ENCODE measurements at places on chromosomes 11 and 22.

DNA sequence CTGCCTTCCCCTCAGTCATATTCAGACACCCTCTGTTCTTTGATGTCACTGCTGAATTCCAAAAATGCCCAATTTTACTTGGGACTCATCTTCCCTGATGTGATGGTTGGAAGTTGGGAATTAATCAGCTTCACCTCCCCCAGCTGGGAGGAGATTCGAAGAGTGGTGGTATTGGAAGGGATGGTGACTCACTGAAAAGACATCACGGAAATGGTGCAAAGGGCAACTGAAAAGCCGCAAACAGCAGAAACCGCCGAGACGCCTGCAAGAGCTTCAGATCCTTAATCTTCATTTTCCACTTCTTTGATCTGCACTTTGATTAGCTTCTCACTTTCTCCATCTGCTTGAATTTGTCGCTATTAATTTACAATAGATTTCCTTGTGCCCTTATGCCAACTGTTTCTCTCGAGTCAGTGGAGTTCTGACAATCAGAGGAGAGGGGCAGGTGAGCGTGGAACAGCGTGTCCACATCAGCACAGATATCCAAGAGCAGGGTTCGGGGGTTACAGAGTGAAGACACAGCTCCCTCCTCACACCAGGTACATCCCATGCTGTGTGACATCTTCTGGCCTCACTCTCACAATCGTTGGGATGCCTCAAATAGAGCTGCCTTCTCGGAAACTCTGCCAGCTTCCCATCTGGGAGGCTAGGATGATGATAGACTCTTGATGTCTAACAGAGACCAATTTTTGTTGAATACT is 325.4 kb downstream of the BRD1 start:
- no peak for DNase-seq

DNA sequence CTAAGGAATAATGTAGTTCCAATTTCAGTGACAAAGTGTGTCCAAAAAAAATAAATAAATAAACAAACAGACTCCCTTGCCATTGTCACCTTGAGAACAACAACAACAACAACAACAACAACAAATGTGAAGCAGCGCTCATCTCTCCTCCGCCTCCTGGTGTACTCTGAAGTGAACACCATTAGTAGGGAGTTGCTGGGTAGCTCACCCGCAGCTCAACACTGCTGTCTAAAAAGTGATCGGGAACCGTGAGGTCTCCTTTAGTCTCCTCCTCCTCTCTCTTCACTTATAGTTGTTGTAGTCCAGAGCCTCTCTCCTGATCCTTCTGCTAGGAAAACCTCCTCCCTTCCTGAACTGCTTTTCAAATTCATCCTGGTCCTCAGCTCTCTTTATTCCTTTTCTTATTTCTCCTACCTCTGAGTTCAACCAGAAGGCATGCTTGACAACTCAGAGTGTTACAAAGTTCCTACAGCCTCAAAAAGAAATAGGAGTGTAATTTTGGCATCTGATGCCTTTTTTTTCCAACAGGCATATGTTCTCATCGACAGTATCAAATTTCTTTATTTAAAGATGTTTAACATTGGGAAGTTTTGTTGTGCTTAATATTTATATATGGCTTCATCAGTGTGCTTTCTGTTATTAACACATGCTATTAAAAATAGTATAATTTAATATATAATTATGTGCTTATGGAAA is 215.1 kb downstream of the PGR start:
- no peak for DNase-seq

DNA sequence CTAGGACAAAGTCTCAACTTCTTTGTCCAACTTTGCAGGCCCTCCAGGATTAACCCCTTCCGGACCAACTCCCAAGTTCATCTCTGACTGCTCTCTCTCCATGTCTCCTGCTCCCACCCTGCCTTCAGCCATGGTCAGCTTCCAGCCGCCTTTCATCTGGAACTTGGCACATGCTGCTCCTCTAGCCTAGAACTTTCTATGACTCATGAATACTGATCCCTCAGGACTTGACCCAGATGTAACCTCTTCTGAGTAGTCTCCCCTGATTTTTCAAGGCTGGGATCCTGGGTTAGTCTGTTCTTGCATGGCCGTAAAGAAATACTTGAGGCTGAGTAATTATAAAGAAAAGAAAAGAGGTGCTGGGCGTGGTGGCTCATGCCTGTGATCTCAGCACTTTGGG is 5.2 kb upstream of the SLC15A3 start:
- no peak for DNase-seq

DNA sequence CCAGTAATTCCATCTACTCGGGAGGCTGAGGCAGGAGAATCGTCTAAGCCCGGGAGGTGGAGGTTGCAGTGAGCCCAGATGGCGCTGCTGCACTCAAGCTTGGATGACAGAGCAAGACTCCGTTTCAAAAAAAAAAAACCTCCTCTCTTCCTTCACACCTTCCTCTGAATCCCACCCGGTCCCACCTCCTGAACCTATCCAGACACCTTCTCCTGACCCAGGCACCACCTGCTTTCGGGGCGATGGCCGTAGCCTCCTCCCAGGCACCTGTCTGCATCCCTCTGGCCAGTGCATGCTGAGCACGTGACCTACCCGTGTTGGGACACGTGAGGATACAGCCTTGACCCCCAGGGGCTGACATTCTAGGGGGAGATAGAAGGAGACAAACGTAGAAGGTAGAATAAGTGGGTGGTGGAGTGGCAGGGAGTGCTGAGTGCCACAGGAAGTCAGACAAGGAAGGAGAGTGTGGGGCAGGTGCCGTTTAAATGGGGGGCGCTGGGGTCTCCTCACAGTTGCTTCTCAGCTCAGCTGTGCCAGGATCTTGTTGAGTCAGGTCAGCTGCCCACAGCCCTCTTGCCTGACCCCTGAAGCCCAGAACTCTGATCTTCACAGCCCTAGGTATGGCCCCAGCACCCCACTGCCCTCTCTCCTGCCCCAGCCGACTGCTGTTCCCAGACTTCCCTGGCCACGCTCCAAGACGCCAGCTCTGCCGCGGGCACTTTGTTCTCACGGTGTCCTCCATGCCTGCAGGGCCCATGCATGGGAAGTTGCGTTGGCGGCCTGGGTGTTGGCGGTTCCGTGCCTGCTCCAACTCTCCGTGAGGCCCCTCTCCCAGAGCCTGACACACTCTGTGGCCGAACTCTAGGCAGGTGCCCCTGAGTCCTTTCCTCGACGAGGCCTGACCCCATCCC is 1.2 kb upstream of the MIOX start:
- DNase-seq: peak; percentile 90

GRCh38 chr22:32222991-32223390 is 18.1 kb upstream of the RFPL2 start:
- DNase-seq: no peak

DNA sequence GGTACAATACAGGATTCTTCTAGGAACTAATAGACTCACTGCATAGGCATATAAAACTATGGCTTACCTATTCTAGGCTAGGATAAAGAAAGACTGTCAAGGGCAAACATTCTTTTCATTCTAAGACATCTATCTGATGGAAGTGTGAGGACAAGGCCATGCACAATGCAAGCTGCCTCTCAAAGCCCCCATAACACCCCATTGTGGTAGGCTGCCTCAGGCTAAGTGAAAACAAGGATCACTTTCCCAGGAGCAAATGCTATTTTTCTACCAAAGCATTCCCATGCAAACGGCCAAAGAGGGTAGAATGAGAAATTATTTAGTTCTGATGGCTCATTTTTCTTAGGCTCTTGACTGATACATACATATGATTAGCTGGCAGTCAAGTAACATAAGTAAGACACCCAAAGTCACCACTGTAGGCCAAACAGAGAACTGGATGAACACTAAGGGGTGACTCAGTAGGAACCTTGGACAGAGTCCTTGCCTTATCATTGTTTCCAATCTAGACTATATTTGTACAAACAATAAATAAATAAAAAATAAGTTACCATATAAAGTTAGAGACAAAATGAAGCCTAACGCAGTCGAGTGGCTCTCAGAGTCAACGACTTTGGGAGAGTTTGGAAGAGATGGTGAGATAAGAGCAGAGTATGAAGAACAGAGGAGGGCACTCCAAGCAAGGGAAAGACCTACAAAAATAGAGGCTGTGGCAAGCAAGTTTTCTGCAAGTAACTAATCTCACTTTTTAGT is 303.6 kb downstream of the SBF2 start:
- DNase-seq: no peak

DNA sequence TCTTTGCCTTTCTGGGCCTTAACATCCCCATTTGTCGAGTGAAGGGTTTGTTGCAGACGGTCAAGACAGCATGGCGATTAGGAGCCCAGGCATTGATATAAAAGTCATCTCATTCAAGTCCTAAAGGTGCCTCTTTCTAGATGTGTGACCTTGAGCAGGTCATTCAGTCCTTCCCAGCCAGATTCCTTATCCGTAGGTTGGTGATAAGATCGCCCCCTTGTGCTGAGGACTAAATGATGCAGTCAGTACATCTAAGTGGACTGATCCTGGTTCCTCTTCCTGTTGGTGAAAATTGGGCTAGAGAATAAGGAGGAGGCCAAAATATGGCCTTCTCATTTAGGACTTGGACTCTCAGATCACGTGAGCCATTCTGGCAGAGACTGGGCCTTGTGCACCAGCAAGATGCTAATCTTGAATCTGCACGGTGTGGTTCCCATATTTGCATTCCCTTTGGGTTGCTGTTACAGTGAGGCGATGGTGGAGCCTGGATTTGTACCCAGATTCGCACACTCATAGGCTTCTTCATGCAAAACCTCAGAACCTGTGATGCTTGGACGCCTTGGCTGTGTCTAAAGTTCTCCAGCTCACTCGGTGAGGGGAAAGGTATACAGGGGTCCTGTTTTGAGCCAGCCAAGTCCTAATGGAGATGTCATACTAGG is 156.8 kb downstream of the MYO18B start:
- DNase-seq: no peak

DNA sequence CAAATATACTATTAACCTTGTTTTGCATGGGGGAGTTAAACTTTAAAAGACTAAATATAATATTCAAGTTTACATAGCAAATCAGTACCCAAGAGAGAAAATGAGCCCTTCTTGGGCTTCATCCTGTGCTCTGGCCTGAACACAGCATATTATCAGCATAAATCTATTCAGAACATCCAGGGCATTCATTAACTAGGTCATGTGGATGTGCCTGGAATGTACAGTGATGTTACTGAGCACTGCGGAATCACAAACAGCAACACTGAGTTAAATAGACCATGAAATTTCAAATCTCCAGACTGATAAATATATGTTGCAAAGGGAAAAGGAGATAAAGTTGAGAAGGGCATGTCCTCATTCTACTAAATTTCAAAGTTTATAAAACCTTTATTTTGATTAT is 426.4 kb downstream of the AASDHPPT start:
- no peak for DNase-seq

DNA sequence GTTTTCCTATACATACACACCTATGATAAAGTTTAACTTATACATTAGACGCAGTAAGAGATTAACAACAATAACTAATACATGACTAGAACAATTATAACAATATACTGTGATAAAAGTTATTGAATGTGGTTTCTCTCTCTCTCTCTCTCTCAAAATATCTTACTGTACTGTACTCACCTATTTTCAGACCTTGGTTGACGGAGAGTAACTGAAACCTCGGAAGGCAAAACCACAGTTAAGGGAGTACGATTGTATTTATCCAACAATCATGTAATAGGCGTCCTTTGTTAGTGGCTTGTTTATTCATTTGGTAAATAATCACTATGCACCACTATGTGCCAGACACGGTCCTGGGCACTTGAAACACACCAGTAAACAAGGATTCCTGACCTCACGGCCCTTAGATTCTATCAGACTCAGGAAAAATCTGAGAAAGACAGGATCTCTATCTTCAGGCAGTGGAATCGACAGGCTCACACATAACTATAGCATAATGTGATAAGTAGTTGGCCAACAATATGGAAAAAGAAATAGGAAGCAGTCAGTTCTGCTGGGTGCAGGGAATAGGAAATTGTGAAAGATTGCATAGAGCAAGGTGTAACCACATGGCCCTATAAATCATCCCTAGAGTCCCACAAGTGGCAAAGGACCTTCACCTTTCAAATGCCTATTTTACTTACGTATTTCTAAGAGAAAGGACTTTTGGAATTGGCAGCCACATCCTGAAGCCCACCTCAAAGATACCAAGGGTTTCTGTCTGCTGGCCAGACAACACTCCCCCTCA is 12.0 kb downstream of the ETS1 start:
- no peak for DNase-seq

GRCh38 chr11:96205460-96205809 is 137.6 kb downstream of the MAML2 start:
- DNase-seq: no peak

DNA sequence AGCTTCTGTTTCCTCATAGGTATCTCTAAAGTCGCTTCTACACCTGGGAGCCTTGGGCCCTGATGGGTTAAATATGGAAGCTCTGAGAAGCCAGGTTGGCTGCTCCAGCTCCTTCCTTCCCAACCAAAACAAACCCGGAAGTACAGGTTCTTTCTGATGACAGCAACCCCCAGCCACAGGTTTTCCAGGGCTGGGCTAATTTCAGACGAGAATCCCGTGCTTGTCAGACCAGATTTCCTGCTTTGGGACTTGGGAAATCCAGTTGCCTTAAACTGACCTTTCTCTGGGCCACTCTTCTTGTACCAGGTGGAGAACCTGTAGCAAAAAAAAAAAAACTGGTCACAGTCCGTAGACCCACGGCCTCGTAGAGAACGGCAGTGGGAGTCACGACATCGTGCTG is 51.9 kb downstream of the RBX1 start:
- no peak for DNase-seq

DNA sequence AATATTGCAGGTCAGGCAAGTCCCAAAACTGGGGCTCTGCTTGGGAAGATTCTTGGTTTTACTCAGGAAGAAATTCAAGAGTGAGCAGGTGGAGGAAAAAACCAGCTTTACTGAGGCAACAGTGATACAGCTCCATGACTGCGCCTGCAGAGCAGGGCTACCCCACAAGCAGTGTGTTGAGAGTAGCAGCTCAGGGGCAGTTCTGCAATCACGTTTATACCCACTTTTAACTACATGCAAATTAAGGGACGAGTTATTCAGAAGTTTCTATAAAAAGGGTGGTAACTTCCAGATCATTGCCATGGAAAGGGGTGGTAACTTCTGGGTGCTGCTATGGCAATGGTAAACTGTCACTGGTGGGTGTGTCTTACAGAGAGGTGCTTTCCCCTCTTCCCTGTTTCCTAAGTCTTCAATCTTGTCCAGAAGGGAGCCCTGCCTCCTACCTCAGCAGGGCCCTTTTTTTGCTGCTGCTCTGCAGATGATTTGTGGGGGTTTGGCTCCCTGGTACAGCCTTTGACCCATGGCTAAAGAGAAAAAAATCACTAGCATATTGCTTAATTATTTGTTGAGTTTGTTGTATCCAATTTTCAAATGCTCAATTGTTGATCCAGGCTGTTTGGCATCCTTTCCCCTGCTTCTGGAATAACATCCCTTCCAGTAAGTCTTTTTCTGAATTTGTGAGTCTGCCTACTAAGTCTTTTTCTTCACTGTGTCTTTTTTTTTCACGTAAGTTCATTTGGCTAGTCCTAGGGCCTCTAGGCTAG is 30.0 kb upstream of the ME3 start:
- no peak for DNase-seq
